ENCODE measurements at places on chromosomes 7 and 10.
A peak's percentile ranks its signal among the peaks of the same experiment; 100 is the strongest.

- DNase-seq: peak; percentile 70
Observed at GRCh38 chr10:79904671-79905321, 44.1 kb downstream of the SFTPD start.

DNA sequence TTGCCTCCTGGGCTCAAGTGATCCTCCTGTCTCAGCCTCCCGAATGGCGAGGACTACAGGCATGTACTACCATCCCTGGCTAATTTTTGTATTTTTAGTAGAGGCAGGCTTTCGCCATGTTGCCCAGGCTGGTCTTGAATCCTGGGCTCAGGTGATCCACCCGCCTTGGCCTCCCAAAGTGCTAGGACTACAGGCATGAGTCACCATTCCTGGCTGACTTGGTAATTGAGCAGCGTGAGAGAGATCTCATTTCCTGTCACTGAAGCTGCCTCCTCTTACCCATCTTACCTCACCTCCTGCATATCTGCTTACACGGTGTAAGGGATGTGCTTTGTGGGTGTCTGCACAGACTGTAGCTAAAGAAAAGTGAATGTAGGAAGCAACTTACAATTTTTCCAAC is 9.7 kb downstream of the IFIT3 start:
- DNase-seq: no peak

DNA sequence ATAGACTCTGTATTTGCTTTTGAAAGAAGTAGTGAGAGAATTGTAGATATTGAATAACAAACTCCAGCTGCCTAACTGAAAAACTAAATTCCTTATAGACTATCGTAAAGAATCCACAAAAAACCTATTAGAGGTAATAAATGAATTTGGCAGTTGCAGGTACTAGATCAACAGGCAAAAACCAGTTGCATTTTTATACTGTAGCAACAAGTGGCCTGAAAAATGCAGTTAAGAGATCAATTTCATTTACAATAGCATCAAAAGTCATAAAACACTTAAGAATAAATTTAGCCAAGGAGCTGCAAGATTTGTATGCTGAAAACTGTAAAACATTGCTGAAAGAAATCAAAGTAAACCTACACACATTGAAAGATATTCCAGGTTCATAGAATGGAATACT is 70.3 kb downstream of the GALNT11 start:
- no peak for DNase-seq

DNA sequence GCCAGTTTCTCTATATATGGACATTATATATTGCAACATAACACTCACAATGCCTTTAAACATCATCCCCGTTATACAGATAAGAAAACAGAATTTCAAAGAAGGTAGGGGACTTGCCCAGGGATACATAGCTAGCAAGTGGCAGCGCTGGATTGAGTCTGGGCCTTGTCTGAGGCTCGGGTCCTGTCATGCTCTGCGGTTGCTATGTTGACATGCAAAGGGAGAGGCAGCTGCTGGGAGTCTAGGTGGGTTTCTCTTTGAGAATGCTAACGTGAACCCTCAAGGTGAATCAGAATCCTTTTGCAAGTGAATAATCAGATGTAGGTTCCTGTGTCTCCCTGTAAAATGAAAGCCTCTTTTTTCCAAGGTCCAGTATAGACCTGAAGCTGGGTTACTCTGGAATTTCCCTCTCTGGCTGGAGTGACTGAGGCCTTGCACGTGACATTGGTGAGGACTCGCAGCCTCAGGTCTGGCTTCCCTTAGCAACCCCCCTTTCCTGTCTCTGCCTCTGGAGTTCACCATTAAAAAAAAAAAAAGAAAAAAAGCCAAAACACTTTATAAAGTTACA is 38.9 kb downstream of the TCF7L2 start:
- no peak for DNase-seq

- peak; percentile 59 for DNase-seq
Observed at GRCh38 chr7:136958016-136958415, 89.6 kb downstream of the CHRM2 start.

DNA sequence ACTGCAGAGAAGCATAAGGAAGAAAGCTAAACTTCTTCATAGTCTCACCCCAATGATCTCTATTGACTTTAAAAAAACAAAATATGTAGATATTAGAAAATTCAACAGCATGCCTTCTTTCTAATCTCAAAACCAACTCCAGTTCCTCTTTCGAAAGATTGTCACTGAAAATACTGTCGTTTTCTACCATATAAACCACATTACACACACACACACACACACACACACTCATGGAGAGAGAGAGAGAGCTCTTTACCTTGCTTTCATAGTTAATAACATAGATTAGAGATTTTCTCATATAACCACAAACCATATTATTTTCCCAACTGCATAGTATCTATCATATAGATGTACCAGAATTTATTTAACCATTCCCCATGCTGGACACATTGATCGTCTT is 296.2 kb upstream of the MGMT start:
- DNase-seq: peak; percentile 65

- DNase-seq: no peak
Observed at GRCh38 chr7:67947191-67947590, 950.6 kb downstream of the TYW1 start.

GRCh38 chr10:60517805-60518204 is 128.1 kb upstream of the ANK3 start:
- DNase-seq: no peak

DNA sequence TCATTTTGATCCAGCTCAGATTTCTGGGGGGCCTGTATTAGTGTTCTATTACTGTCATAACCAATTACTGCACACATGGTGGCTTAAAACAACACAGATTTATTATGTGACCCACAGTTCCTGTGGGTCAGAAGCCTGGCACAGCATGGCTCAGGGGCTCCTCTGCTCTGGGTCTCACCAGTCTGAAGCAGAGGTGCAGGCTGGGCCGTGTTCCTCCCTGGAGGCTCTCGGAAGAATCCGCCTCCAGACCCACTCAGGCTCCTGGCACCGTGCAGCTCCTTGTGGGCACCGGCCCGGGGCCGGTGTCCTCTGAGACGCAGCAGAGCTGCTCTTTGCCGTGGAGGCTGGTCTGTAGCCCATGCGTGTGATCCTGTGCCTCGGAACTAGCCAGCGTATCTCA is 61.5 kb downstream of the RAMP3 start:
- DNase-seq: no peak

- DNase-seq: no peak
Observed at GRCh38 chr10:4344492-4344994, 481.5 kb upstream of the AKR1E2 start.

GRCh38 chr10:51224671-51225161 is 150.4 kb downstream of the PRKG1 start:
- DNase-seq: no peak

DNA sequence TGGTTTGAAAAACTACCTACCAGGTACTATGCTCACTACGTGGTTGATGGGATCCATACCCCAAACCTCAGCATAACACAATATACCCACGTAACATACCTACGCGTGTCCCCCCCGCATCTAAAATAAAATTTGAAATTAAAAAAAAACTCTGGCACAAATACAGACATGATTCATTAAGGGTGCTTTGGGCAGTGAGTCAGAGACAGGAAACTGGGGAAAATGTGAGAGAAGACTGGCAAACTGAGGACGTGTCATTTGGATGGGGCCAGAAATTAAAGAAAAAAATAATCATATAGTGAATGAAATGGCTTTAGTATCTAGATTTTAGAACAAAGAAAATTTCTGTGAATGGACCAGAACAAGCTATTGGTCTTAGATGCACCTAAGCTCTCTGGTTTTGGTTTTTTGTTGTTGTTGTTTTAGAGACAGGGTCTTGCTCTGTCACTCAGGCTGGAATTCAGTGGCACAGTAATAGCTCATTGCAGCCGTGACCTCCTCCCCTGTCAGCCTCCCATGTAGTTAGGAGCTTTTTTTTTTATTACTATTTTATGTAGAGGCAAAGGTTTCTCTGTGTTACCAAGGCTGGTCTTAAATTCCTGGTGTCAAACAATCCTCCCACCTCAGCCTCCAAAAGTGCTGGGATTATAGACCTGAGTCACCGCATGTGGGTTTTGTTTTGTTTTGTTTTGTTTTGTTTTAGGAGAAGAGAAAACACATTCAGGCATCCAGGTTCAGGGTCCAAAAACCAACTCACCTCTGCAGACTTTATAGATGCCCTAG is 5.9 kb upstream of the PRSS58 start:
- DNase-seq: no peak

DNA sequence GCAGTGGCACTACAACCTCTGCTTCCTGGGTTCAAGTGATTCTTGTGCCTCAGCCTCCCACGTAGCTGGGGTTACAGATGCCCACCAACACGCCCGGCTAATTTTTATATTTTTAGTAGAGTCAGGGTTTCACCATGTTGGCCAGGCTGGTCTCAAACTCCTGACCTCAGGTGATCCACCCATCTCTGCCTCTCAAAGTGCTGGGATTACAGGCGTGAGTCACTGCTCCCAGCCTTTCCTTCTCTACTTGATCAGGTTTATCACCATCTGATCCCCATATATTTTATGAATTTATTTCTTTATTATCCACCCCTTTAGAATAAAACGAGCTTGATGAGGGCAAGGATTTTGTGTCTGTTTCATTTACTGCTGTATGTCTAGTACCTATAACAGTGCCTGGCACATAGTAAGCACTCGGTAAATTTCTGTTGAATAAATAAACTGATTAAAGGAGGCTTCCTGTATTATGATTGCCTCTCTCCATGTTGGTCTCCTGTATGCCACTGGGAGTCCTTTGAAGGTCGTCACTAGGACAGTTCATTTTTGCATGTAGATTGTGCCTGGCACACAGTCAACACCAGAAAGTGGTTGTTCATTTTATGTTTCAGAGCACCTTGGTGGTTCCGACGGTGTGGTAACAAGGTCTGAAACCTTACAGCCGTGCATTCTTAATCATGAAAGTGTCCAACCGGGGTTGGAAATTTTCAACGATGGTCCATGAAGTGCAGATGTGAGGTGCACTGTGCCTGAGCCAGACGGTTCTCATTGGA is 9.6 kb upstream of the EIF3A start:
- DNase-seq: peak; percentile 63

DNA sequence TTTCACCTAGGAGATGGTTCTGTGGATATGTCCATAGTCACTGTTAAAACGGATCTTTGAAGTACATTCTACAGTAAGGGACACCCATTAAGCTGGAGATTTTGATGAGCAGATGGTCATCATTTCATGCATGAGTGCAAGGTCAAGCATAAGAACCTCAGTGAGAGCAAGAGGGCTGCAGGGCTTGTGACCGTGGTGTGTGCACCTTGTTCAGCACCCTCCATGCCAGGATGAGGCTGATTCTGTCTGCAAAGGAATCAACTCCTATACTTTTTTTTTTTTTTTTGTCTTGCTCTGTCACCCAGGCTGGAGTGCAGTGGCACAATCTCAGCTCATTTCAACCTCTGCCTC is 17.6 kb downstream of the PDSS1 start:
- no peak for DNase-seq

GRCh38 chr7:131786204-131786603 is 229.8 kb upstream of the PODXL start:
- DNase-seq: no peak

GRCh38 chr10:34966451-34966850 is 123.7 kb downstream of the CUL2 start:
- DNase-seq: no peak

DNA sequence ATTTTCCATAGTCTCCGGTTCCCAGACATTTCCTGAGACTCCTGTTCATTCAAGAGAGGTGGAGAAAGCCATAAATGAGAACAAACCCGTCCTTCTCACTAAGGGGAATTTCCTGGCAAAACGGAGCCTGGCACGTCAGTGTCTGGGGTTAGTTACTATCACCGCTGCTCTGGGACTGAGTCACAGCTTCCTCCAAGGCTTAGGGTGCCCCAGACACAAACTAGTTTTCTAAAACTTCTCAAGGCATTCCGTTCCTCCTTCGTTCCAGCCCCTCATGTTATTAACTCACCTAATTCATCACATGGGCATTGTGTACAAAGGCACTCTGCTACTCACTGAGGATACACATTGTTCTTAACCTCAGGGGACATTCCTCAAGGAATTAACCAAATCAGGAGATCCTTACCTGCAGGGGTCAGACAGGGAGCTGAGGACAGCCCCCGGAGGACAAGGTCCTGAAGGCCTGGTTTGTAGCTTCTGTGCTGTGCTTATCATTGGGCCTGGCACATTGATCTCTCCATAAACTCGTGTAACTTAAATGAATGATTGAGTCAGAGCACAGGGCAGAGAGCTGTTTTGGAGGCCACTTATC is 103.0 kb upstream of the KLF6 start:
- peak; percentile 24 for DNase-seq

DNA sequence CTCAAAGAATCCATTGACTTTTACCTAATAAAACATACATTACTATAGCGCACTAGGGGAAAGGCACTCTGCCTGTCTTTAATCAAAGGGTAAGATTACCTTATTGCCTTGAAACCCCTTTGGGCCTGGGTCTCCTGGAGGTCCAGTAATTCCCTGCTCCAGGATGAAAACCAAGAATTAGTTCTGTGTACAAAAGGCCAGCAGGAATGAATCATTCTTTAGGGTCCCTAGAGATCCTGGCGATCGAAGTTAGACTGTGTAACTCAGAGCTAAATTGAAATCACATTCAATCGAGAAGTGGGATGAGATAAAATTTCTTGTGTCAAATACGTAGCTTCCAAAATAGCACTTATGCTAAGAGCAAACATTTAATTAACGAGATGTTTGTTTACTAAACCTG is 29.8 kb downstream of the COL28A1 start:
- no peak for DNase-seq

Data from hematopoietic multipotent progenitor cell treated with erythropoietin and hydrocortisone succinate and interleukin-3 and kit ligand, for 4 days (in vitro differentiated cells).